Natural killer cell (primary cell): ENCODE measurements at places on chromosomes 3 and 15.

DNA sequence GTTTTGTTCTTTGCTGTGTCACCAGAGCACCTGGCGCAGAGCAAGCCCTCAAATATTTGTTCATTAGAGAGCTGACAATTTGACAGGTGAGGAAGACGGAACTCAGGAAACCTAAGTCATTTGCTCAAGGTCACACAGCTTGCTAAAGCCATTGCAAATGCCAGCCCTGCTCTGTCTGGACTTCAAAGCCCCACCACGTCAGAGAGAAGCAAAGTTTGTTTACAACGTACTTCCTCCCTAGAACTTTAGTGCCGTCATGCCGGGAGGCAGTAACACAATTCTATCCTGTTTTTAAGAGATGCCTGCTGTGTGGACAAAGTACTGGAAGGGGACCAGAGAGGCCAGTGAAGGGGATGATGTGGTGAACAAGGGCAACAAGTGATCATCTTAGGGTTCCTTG, 216.6 kb upstream of the PRICKLE2 start:
- DNase-seq = no peak
- H3K4me1 ChIP-seq = no peaks in the 10 kb centered on the region
- H3K4me3 ChIP-seq = no peak overlapping the region
- H3K27ac ChIP-seq = no peak overlapping the region
- no peaks in the 10 kb centered on the region for H3K27me3 ChIP-seq

DNA sequence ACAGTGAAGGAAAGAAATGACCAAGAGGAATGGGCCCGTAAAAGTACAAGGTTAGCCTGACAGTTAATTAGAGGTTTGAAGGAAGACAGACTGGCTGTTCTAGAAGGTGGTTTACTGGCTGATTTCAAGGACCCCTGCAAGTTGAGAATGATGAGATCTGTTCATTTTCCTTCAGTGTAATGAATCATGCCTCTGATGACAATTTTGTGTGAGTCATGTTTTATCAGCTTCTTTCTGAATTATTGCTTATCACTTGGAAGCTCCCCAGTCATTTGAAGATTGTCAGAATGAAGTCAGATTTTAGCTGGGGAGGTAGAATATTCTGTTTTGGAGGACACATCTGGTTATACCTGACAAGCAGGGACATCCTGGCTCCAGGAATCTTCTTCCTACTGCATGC, 50.6 kb downstream of the DRD3 start:
- no peak for DNase-seq
- H3K4me1 ChIP-seq = no peaks in the 10 kb centered on the region
- H3K4me3 ChIP-seq = no peak overlapping the region
- H3K36me3 ChIP-seq = no peaks in the 10 kb centered on the region
- no peaks in the 10 kb centered on the region for H3K27me3 ChIP-seq

DNA sequence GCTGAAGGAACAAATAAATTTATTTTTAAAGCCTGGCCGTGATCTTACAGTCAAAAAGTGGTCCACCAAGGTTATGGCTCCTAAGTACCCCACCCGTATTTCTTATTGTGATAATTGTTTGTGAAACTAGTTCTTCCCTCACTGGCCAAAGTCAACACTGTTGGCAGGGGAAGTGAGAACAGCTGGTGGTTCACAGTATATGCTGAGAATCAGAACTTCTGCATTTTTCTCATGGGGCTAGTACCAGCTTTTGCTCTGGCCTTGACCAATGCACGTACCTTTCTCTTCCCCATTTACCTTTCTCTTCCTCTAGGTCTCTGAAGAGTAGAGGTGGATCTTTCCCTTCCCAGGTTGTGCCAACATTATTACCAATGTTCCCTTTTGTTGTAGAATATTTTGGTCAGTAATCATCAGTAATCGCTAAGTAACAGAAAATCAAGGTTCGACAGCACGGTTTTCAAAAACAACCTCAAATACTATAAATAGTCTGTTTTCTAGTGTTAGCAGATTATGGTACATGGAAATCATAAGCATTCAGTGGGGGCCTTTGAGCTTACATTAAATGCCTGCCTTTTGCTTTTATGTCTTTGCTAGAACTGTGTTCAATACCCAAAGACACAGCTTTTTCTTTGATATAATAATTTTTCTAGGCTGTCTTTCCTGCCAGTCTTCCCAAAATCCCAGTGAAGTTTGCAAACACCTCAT, 268.0 kb downstream of the LPP start:
- no peaks in the 10 kb centered on the region for H3K36me3 ChIP-seq
- peak overlapping the region; percentile 76 for H3K27ac ChIP-seq
- H3K4me1 ChIP-seq = peaks cover 8% of the 10 kb centered on the region
- no peak overlapping the region for H3K4me3 ChIP-seq
- DNase-seq = no peak
- no peaks in the 10 kb centered on the region for H3K27me3 ChIP-seq

- H3K27ac ChIP-seq = no peak overlapping the region
- H3K4me3 ChIP-seq = no peak overlapping the region
- no peak for DNase-seq
- H3K4me1 ChIP-seq = no peaks in the 10 kb centered on the region
Measured at GRCh38 chr15:77702211-77702957, 69.7 kb upstream of the LINGO1 start.

- H3K27ac ChIP-seq = no peak overlapping the region
- H3K27me3 ChIP-seq = no peaks in the 10 kb centered on the region
- H3K36me3 ChIP-seq = no peaks in the 10 kb centered on the region
- no peak for DNase-seq
Measured at GRCh38 chr15:44370830-44371229, 56.6 kb upstream of the CTDSPL2 start.

DNA sequence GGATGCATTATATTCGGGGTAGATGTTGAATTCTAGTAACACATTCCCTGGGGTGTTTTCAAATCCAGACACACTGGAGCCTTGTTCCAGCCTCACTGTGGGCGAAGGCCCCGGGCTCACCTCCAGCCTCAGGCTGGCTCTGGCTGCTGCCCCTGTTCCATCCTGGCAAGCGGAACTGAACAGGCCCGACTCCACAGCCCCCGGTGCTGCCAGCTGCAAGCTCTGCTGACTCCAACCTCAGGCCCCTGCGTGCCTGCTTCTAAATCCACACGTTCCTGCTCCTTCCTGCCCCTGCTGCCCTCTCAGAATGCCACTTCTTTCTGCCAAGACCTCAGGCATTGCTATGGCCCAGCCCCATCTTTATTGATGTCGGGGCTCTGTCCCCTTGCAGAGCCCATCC, 90.6 kb downstream of the LIPC start:
- no peak for DNase-seq
- H3K36me3 ChIP-seq = no peaks in the 10 kb centered on the region
- no peaks in the 10 kb centered on the region for H3K27me3 ChIP-seq
- no peak overlapping the region for H3K4me3 ChIP-seq

DNA sequence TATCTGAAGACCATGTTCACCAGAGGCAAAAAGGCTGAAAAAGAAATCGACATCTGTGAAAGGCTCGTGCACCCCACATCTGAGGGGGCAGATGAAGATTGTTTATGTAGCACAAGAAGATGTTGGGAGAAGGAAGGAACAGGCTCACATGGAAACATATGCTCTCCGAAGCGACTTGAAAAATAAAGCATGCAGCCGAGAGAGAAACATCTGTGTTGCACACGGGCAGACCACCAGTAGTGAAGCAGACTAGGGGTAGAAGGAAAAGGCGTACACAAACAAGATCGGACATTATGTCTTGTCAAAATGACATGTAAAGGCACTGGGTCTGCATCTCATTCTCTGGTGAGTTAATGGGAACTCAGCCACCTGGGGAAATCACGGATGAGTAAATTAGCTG, 356.5 kb downstream of the ZIC4 start:
- no peak overlapping the region for H3K4me3 ChIP-seq
- H3K4me1 ChIP-seq = no peaks in the 10 kb centered on the region
- no peak overlapping the region for H3K27ac ChIP-seq
- DNase-seq = no peak

DNA sequence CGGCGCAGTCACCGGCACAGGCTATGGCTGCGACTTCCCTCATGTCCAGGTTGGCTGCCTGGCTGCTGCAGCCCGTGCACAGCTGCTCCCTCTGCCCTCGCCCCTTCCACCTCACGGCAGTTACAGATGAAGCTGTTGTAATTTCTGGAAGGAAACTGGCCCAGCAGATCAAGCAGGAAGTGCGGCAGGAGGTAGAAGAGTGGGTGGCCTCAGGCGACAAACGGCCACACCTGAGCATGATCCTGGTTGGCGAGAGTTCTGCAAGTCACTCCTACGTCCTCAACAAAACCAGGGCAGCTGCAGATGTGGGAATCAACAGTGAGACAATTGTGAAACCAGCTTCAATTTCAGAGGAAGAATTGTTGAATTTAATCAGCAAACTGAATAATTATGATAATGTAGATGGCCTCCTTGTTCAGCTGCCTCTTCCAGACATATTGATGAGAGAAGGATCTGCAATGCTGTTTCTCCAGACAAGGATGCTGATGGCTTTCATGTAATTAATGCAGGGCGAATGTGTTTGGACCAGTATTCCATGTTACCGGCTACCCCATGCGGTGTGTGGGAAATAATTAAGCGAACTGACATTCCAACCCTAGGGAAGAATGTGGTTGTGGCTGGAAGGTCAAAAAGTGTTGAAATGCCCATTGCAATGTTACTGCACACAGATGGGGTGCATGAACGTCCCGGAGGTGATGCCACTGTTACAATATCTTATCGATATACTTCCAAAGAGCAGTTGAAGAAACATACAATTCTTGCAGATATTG, 13.2 kb upstream of the GNB4 start:
- peaks cover 5% of the 10 kb centered on the region for H3K4me1 ChIP-seq
- no peaks in the 10 kb centered on the region for H3K27me3 ChIP-seq
- no peaks in the 10 kb centered on the region for H3K36me3 ChIP-seq
- DNase-seq = no peak

DNA sequence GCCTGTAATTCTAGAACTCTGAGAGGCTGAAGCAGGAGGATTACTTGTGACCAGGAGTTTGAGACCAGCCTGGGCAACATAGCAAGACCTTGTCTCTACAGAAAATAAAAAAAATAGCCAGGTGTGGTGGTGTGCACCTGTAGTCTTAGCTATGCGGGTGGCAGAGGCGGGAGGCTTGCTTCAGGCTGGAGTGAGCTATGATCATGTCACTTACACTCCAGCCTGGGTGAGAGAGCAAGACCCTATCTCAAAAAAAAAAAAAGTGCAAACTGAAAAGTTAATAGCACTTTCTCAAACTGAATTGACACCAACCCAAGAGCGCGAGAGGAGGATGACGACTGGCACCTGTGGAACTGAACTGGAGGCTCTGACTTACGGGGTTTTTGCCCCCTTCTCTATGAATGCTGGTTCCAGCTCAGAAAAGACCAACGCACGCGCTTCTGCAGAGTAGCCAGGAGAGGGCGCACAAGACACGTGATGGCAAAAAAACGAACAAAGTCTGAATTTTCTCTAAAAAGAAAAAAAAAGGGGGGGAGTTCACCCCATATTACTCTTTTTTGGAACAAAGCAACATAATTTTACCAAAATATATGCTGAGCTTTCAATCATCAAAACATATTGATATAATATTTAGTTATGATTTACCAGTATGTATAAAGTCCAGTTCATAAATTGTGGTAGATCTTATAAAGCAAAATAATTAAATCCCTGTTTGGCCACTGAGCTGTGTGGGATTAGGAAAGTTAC, 23.7 kb downstream of the CFAP92 start:
- peaks cover 10% of the 10 kb centered on the region for H3K4me1 ChIP-seq
- peak; percentile 85 for DNase-seq
- H3K27ac ChIP-seq = no peak overlapping the region
- H3K27me3 ChIP-seq = no peaks in the 10 kb centered on the region
- no peak overlapping the region for H3K4me3 ChIP-seq
- H3K36me3 ChIP-seq = no peaks in the 10 kb centered on the region

DNA sequence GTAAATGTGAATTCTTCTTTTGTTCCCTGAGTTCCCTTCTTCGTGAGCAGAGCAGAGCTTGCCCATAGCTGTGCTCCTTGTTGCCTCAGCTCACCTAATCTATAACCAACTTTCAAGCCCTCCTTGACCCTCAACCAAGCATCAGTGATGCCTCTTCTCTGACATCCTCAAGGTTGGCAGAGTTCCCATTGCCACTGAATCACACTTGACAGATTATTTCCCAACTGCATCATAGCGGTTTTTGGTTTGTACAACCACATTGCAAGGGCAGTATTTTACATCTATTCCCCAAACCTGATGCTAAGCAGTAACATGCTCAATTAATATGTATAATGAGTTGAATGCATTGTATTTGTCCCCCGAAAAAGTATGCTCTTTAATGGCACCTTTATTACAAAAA, 133.0 kb upstream of the SNTN start:
- H3K4me3 ChIP-seq = no peak overlapping the region
- no peaks in the 10 kb centered on the region for H3K4me1 ChIP-seq
- H3K27ac ChIP-seq = no peak overlapping the region

- no peak for DNase-seq
- H3K4me1 ChIP-seq = no peaks in the 10 kb centered on the region
- no peaks in the 10 kb centered on the region for H3K36me3 ChIP-seq
- no peak overlapping the region for H3K4me3 ChIP-seq
Measured at GRCh38 chr15:50378776-50379175, 23.8 kb upstream of the GABPB1 start.

- H3K36me3 ChIP-seq = no peaks in the 10 kb centered on the region
- no peak overlapping the region for H3K27ac ChIP-seq
- DNase-seq = no peak
- H3K4me1 ChIP-seq = no peaks in the 10 kb centered on the region
Measured at GRCh38 chr3:159238646-159239045, 436.8 kb downstream of the MFSD1 start.

DNA sequence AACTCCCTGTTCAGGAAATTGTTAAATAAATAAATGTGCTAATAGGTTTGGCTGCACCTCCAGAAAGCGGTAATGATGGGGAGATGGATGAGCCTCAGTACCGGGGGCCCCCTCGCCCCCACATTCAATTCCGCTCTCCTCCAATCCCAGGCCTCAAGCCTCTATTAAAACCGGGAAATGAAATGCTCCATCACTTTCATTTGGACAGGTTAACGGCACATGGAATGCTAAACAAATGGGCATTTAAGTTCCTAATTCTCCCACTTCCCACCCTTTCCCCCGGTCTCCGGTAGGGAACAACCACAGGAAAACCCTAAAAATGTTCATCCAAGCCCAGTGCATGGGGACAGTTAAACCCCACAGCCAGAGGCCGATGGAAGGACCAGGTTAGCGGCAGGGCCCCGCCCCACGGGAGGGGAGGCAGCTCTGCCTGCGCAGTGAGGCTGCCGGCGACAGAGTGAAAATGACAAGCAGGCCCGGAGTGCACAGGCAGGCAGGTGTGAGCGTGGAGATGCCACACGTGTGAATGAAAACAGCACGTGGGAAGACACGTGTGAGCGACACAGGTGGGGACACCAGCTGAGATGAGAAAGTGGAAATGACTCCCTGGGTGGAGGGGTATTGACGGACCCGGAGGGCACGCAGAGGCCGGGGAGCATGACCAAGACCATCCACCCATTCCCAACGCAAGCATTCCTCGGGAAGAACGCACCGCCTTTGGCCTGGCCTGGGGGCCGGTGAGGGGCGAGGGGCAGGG, 28.1 kb downstream of the RNU5B-1 start:
- no peak overlapping the region for H3K4me3 ChIP-seq
- H3K27ac ChIP-seq = no peak overlapping the region
- H3K4me1 ChIP-seq = no peaks in the 10 kb centered on the region

- no peaks in the 10 kb centered on the region for H3K4me1 ChIP-seq
- no peaks in the 10 kb centered on the region for H3K27me3 ChIP-seq
- no peaks in the 10 kb centered on the region for H3K36me3 ChIP-seq
- no peak overlapping the region for H3K4me3 ChIP-seq
- H3K27ac ChIP-seq = no peak overlapping the region
- no peak for DNase-seq
Measured at GRCh38 chr3:105166893-105167292, 199.8 kb upstream of the ALCAM start.

GRCh38 chr3:134287512-134287911, 36.9 kb upstream of the RYK start:
- no peak overlapping the region for H3K27ac ChIP-seq
- H3K36me3 ChIP-seq = no peaks in the 10 kb centered on the region
- H3K4me3 ChIP-seq = no peak overlapping the region
